ENCODE measurements at places on chromosomes 1 and 21. TPM values are rescaled to one million over a fixed set of nuclear protein-coding genes. Genes with fewer than 3 reads are reported as not detected.

Gene CR1
- total RNA-seq = 3.1 TPM

Gene KIF21B
- 10.7 TPM for total RNA-seq

- DNase-seq = no peak
Observed at GRCh38 chr1:54791880-54792522, 9.1 kb downstream of the TTC22 start.

DNA sequence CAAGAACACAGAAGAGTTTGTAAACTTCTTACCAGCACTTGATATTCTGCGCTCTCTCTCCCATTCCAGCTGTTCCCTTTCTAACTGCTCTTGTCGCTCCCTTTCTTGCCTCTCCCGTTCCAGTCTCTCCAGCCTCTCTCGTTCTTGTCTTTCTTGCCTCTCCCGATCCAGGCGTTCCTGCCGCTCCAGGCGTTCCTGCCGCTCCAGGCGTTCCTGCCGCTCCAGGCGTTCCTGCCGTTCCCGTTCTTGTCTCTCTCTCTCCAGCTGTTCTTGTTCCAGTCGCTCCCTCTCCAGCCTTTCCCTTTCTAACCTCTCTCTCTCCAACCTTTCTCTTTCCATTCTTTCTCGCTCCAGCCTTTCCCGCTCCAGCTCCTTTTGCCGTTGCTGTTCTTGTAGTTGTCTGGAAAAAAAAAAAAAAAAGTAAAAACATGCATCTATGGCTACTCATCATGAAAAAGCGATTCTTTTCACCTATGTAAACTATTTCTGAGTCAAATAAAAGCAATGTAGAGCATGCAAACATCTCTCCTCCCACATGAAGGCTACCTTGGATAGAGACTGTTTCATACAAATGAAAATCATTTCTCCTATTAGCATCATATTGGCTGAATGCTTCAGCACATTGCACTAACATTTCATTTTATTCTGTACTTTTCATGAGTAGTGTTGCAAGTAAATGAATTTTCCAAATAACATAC lies 91.5 kb upstream of the LBR start:
- no peak for DNase-seq

DNA sequence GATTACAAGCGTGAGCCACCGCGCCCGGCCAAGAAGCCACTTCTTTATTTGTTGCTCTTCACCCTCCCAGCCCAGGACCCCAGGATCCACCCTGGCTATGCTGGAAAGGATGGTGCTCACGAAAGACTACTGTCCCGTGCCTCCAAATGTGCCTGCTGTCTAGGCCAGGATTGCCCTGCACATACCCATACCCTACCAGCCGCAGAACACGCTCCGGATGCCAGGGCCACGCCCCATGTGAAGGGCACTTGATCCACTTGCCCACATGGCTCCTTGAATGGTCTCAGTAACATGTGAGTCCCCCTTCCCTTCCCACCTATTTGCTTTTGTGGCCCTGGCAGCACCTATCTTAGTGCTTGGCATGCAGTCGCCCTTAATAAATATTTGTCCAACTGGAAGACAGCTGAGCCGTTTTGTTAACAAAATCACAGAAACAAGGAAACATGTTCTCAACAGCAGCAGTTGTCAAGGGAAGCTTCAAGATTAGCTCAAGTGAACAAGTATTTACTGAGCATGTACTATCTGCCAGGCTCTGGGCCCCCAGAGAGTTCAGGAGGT lies 13.8 kb upstream of the UBXN10 start:
- DNase-seq = no peak

Gene PAX7
- not detected for total RNA-seq

Gene PHLDA3
- total RNA-seq = 75.4 TPM

Measured in ureter (tissue), 1 donor.